ENCODE measurements at places on chromosomes 4 and X.
A peak's percentile ranks its signal among the peaks of the same experiment; 100 is the strongest.

- DNase-seq, result peak; percentile 73
Measured at GRCh38 chrX:15564981-15565579, 35.7 kb downstream of the ACE2 start.

DNA sequence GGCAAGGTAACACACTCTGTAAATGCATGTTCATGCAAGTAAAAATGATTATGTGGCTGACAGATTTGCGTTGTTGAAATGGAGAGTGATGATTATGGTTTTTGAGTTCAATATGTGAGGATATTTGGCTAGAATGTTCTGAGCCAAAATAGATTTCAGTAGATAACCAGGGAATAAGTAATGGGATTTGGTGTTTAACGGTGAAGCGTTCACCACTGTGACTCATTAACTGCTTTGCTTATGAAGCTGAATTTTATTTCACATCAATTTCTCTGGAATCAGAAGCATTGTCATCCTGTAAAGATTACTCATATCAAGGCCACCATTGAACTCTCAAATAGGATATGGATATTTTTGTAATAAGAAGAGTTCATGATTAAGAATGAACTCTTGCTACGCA lies 11.7 kb downstream of the AFP start:
- DNase-seq, result no peak

DNA sequence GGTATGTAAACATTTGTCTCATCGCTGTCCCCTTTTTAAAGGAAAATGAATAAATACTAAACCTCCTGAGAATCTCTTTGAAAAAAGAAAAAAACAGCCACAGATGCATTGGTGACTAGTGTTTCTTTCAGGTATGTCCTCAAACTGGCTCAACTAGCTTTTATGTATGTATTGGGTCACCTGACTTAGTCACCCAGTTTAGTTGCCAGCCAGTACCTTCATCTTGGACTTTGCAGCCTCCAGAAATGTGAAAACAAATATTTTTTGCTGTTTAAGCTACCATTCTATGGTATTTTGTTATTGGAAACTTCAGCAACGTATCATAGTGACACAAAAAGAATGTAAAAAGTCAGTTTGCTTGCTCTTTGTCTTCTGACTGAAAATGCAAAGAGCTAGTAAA lies 1263.5 kb downstream of the FAM133A start:
- DNase-seq, result no peak

DNA sequence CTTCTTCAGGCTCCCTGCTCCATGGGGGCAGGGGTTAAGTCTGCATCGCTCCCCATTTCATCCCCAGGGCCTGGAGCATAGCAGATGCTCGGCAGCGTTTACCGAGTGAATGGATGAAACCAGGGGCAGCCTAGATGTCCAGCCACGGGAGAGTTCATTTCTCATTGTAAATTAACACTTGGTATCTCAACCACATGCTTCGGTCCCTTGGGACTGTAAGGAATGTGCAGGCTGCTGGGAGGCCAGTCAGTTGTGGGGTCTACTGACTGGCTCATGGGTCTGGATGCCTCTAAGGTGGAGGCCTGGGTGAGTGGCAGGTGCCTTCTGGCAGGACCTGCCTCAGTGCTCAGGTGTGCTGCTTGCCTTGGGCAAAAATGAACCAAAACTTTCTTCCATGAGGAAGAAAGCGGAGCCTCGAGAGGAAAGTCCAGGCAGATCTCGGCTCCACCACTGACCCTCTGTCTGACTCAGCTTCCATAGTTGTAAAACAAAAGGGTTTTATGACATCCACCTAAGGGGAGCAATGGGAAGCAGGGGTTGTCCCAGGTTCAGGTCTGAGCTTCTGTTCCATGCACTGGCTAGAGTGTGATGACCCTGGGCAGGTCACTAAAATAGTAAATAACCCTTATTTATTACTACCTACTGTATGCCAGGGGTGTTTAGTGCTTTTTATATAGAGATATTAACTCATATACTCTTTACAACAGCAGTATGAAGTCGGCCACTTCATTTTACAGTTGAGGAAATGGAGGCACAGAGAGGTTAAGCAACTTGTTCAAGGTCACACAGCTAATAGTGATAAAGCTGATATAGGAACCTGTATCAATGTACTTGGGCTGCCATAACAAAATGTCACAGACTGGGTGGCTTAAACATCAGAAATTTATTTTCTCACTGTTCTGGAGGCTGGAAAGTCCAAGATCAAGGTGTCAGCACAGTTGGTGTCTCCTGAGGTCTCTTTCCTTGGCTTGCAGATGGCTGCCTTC lies 144.3 kb upstream of the STX18 start:
- DNase-seq, result no peak

DNA sequence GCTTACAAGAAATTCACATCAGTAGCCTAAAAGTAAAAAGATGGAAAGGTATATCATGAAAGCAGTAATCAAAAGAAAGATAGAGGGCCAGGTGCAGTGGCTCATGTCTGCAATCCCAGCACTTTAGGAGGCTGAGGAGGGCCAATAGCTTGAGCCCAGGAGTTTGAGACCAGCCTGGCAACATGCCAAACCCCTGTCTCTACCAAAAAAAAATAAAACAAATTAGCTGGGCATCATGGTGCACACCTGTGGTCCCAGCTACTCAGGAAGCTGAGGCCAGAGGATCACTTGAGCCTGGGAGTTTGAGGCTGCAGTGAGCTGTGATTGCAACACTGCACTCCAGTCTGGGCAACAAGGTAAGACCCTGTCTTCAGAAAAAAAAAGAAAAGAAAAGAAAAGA lies 55.5 kb downstream of the GSPT2 start:
- no peak for DNase-seq

DNA sequence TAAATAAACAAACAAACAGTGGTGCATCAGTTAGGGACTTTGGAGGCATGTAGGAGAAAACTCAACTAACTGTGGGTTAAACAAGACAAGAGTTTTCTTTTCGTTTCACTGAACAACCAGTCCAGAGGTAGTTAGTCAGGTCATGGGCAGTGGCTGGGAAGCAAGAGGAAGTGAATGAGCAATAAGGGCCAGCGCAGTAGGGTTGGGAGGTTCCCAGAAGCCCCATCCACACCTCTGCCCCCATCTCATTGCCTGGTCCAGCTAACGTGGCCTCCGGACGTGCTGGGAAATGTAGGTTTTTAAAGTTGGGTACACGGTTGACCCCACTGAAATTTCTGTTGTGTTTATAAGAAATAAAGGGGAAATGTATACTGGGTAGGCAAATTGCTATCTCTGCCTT lies 8.7 kb downstream of the GLOD5 start:
- DNase-seq, result no peak

DNA sequence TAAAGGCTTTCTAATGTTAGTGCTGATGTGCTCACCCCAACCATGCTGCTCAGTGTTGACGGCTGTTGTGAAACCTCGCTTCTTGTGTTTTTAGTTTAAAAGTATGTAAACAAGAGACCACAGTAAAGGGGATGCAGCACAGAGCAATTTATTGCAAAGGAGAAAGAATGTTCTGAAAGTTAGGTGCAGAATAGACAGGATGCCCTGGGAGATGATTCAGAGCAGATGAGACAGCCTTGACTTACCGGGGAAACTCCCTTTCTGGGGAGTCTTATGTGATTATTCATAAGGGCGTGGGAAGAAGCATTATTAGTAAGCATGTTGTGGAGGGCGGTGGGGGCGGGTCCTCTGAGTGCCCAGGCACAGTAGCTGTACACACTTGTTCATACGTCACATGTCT lies 47.7 kb downstream of the EVC start:
- DNase-seq, result no peak

GRCh38 chr4:109908731-109909130 lies 4.0 kb upstream of the EGF start:
- DNase-seq, result no peak

DNA sequence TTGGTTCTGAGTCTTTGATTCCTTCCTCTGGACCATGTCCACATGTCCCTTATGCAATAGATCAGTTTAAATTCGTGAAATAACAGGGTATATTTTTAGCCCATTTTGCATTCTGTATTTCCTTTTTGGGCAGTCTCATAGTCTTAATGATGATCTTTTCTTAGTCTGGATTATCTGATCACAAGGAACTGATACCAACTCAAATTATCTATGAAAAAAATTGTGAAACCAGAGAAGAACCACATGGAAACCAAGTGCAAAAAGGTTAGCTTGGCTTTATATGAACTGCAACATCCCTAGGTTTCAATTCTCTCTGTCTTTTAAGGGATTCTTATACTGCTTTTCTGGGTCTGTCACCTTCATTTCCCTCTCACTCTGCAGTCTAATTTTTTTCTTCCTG lies 608.6 kb upstream of the AADAT start:
- no peak for DNase-seq

- DNase-seq, result no peak
Measured at GRCh38 chrX:119036107-119037029, 36.4 kb upstream of the CT47C1 start.

GRCh38 chrX:71556036-71556435 lies 22.2 kb upstream of the GCNA start:
- no peak for DNase-seq

GRCh38 chrX:118739577-118739976 lies 12.2 kb downstream of the IL13RA1 start:
- DNase-seq, result no peak

- no peak for DNase-seq
Measured at GRCh38 chr4:37594099-37594498, 92.1 kb downstream of the RELL1 start.

DNA sequence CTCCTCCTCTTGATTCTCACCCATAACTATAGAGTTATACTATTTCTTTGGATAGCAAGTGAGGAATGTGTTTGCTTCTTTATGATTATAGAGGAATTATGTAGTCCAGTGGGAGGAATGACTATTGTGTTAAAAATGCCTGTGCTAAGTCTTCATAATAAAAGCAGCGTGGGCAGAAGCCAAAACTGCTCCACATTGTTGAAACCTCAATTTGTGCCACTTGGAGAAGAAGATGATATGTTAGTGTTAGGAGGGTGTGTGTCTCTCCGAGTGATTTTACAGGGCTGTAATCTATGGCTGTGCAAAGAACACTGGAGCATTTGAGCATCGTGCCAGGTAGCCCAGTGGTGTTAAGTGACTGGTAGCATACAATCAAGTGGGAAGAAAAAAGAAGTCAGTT lies 74.3 kb downstream of the FRAS1 start:
- no peak for DNase-seq

- DNase-seq, result no peak
Measured at GRCh38 chrX:150074175-150074574, 135.9 kb upstream of the EOLA2 start.

GRCh38 chr4:71752383-71753042 lies 31.4 kb downstream of the GC start:
- DNase-seq, result no peak

- no peak for DNase-seq
Measured at GRCh38 chr4:68954126-68954525, 2.5 kb upstream of the UGT2A3 start.

DNA sequence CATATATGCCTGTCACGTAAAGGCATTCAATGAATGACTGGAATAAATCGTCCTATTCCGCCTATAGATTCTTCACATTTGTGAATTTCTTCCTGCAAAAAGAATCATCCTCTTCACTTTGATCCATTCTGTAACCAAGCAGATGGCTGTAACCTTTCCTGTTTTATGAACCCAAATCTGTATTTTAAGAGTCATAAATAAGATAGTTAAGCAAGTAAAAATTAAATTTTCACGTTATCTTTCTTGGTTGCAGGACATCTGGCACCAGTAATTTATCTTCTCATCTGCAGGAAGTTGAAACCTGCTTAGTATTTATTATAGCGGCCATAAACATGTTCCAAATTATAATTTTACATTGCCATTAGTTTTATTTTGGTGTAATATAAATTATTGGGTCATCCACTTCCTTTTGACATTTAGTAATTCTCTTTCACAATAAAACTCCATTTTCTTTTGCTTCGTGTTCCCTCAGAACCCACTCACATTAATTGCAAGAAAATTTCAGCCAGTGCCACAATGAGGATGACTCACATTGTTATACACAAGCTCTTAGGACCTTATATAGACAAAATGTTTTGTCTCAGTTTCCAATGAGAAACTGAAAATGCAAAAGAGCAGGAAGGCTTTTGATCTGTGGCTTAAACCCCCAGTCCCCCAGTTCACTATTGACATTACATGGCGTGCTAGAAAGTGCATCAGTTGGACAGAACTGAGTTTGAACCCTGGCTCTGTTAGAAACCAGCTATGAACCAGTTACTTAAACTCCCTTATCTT lies 51.1 kb downstream of the TMEM156 start:
- no peak for DNase-seq

DNA sequence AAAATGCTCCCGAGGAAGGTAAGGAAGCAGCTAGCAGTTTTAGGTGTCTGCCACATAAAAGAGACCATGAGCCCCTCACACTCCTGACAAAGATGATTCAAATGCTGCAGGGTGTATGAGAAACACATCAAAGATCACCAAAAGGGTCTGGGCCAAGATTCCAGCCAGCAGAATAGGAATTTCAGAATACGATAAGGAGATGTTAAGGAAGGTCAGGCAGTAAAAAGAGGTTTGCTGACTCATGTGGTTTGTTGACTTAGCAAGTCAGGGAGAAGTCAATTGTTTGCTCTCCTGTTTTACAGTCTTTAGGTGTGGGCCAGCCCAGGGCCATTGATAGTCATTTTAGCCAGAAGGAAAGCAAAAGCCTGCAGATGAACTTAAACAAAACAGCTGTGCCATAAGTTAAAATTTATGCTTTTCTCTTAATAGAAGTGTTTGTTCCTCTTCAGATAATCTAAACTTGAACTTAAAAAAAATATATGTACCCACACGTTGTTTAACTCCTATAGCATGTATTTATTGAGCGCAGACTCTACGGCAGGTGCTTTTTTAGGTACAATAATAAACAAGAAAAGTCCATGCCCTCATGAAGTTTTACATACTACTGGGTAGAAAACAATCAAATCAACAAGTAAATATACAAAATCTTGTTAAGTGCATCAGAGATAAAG lies 115.6 kb downstream of the CAMK2D start:
- DNase-seq, result no peak

GRCh38 chr4:168884251-168885124 lies 125.6 kb downstream of the CBR4 start:
- DNase-seq, result no peak

DNA sequence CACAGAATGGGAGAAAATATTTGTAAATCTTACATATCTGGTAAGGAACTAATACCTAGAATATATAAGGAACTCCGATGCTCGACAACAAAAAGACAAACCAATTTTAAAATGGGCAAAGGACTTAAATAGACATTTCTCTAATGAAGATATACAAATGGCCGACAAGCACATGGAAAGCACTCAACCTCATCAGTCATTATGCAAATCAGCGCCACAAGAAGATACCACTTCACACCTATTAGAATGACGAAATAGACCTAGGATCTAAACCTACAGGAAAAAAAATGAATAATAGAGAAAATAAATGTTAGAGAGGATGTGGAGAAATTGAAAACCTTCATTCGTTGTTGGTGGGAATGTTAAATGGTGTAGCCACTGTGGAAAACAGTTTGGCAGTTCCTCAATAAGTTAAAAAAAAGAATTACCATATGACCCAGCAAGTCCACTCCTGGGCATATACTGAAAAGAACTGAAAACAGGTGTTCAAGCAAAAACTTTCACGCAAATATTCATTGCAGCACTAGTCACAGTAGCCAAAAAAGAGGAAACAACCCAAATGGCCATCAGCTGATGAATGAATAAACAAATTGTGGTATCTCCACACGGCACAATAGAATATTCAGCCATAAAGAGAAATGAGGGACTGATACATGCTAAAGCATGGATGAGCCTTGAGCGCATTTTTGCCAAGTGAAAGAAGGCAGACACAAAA lies 57.3 kb upstream of the WDR19 start:
- no peak for DNase-seq

GRCh38 chrX:134459683-134460004 lies 321 bp upstream of the HPRT1 start:
- DNase-seq, result no peak

All from posterior cingulate gyrus (tissue), 11 donors.